Stimulated activated CD8-positive, alpha-beta memory T cell treated with anti-CD3 and anti-CD28 coated beads, Interleukin-4, amount 100 ng/mL, for 24 hours (primary cell): ENCODE measurements at places on chromosomes 12 and 14.

DNA sequence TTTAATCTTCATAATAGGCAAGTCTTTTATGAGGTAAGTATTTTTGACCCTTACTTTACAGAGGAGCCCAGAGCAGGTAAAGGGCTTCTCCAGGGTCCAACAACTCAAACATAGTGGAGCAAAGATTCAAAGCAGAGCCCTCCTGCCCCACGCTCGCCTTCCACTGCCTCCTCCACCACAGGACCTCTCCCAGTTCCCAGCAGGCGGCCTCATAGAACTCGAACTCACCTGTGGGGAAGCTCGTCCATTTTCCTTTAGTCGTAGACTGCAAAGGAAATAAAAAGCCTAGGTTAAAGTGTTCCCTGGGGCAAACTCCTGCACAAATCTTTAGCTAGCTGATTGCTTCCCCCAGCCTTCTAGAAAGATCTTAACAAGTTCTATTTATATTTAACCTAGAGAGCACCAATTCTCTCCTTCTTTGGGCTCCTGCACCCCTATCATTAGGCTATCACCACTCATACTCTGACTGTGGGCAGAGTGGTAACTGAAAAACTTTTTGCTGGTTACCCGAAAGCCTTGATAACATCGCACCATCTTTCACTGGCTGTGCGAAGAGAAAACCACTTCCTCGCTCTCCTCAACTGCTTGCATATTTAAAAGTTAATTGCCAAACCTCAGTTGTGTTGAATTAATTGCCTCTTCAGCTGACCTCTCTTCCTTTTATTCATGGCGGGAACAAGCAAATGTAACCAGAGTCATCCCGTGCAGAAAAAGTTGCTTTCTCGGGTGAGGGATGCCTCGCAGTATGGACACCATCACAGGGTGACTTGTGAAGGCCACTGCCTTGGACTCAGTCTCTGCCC, 299.6 kb downstream of the DPF3 start:
- peak; percentile 19 for DNase-seq

DNA sequence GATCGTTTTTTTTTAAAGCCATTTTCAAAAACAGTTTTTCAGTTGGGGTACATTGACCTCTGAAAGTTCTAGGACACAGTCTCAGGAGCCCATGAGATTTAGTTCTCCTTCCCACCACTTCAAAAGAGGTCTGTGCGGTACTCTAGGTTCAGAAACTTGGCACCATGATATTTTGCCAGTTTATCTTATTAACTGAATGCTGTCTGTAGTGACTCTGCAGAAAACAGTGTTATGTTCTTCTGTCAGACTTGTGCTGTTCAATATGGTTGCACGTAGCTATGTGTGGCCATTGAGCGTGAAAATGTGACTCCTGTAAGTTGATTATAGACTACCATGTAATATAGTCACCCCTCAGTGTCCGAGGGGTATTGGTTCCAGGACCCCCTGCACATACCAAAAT, 35.9 kb downstream of the CRADD start:
- no peak for DNase-seq

- DNase-seq = peak; percentile 52
Observed at GRCh38 chr14:61860294-61860918, 98.2 kb downstream of the SNAPC1 start.

DNA sequence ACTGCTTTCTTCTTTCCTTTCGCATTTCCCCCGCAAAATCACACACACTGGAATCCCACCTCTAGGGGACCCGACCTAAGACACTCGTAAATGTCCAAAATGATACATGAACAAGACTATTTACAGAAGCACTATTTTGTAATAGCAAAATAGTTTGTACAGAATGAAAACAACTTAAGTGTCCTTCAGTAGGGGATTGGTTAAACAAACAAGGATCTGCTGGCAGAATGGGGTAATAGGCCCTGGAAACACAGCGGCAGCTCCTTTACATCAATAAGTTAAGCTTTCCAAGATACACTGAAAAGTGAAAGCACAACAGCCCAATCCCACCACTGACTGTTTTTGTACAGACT, 48.8 kb downstream of the LTBP2 start:
- DNase-seq = no peak

DNA sequence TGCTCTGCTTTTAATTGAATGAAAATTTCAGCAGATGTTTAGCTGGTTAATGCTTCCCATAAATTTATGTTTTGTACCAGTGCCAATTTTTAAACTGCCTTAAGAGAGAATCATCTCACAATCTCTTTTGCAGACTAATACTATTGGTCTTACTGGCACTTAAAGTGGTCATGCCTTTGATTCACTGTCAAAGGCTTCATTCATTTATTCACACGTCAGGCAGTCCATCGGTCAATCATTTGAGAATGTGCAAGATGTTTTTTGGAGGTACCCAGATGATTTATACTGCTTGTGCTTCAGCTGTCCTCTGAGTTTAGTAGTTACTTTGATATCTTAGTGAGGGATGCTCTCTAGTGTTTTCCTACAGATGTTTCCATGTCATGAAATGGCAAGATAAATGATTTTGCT, 83.4 kb downstream of the NAV3 start:
- DNase-seq = no peak

DNA sequence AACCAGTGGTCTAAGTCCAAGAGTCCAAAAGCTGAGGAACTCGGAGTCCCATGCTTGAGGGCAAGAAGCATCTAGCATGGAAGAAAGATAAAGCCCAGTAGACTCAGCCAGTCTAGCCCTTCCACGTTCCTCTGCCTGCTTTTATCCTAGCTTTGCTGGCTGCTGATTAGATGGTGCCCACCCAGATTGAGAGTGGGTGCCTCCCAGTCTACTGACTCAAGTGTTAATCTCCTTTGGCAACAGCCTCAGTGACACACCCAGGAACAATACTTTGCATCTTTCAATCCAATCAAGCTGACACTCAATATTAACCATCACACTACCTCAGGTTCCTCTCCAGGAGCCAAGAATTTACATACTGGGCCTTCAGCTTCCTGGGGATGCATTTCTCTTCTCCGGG, 476.1 kb downstream of the FUT8 start:
- no peak for DNase-seq

- no peak for DNase-seq
Observed at GRCh38 chr14:39740454-39740853, 308.2 kb upstream of the FBXO33 start.

DNA sequence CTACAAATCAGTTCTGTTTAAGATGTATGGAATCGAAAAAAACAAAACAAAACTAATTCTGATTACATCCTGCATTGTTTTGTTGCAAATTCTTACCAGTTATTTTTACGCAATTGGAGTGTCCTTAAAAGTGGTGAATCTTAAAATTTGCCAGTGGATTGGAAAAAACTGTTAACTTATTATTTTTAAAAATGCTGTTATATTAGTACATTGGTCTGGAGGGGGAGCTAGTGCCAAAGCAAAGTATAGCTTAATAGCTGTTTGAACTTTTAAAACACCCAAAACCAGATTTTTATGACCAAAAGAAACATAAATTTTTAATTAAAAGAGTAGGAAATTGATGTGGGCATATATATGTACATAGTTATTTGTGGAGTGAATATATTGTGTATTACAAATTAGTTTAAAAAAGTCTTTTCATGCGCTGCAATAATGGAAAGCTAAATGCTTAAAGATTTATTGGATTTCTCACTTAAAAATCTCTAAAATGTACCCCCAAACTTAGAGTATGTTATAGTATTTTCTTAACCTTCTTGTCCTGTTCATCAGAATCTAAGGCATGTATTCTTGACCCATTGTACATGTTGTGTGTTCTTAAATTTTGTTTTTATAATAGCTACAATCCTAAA, 2.5 kb downstream of the FUT8 start:
- DNase-seq = no peak

DNA sequence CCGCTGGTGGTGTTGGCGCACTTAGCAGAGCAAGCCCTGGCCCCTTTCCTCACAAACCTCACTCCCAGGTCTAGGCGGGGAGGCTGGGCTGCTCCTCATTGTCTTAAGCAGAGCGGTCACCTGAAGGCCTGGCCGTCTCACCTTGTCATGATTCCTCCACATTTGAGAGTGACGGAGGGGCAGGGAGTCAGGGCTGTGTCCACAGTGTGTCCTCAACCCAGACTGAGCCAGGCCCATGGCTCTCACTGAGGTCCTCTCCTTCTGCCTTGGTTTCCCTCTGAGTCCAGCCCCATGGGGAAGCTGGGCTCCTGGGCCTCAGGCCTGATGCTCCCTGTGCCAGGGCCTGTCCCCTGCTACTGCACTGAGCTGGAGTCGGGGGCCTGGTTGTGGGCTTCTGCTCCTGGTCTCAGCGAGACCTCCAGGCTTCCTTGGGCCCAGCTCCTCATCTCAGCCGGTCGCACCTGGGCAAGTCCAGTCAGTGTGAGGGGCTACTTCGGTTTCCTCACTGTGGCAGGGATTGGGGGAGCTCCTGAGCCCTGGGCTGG, 44.9 kb downstream of the KRT80 start:
- DNase-seq = no peak

- DNase-seq = no peak
Observed at GRCh38 chr14:69852531-69853321, 26.5 kb upstream of the SMOC1 start.

DNA sequence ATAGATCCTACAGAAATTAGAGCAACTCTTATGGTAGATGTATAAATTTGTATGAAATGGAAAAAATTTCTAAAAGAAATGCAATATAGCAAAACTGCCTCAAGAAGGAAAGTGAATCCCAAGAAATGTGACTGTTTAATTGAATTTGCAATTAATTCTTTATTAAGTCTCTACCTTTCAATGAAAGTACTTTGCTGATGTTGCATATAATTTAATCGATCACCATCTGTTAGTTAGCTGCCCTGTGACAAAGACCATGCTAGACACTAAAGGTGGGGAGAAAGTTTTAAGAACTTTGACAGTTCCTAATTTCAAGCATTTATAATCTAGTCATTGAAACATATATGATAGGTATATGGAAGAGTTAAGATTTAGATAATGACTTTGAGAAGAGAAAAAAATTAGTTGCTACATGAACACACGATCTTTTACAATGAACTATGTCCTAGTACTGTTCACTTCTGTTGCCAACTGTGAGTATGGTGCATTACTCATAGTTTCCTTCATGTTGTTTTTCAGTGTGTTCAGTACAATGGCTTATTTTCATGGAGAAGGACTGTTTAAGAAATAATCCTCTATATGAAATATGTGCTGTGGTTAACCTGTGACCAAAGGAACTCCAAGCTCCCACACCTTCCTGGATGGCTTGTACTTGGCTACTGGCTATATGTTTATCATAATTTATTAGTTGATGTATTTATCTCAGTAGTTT, 128.4 kb downstream of the METTL25 start:
- no peak for DNase-seq

GRCh38 chr12:22856178-22856577, 231.2 kb downstream of the ETNK1 start:
- DNase-seq = no peak

DNA sequence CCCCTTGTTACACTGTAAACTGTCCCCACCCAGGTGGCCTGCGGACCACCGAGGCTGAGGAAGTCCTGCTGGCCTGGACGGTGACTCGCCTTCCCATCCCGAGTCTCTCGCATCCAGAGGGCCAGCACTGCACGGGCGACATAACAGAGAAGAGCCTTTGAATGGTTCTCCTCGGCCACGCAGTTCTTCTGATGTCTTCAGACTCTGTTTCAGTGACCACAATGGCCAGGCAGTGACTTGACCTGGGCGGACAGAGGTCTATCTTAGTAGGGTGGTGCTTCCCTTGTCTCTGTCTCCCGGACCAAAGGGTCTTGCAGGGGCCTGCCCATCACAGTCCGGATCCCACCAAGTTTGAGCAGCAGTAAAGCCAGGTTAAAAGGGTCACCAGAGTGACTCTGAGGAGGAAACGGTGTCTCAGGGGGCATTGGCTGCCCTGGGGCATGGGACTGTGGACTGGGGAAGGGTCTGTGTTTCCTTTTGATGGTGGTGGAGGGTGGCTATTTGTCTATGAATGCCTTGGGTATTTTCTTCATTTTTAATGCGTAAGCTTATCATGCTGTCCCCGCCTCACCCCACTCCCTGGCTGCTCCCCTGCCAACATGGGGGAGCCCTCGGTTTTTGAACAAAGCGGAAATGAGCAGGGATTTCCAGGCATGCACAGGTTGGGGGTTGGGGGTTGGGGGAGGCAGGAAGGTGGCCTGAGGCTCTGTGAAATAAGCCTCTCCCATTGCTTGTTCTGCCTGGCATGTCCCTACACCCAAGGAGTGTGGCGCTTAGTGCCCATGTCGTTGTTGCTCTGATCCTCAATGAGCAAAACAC, 10.3 kb downstream of the KRT85 start:
- no peak for DNase-seq
